ENCODE measurements at places on chromosomes 2 and 18.
A peak's percentile ranks its signal among the peaks of the same experiment; 100 is the strongest.

DNA sequence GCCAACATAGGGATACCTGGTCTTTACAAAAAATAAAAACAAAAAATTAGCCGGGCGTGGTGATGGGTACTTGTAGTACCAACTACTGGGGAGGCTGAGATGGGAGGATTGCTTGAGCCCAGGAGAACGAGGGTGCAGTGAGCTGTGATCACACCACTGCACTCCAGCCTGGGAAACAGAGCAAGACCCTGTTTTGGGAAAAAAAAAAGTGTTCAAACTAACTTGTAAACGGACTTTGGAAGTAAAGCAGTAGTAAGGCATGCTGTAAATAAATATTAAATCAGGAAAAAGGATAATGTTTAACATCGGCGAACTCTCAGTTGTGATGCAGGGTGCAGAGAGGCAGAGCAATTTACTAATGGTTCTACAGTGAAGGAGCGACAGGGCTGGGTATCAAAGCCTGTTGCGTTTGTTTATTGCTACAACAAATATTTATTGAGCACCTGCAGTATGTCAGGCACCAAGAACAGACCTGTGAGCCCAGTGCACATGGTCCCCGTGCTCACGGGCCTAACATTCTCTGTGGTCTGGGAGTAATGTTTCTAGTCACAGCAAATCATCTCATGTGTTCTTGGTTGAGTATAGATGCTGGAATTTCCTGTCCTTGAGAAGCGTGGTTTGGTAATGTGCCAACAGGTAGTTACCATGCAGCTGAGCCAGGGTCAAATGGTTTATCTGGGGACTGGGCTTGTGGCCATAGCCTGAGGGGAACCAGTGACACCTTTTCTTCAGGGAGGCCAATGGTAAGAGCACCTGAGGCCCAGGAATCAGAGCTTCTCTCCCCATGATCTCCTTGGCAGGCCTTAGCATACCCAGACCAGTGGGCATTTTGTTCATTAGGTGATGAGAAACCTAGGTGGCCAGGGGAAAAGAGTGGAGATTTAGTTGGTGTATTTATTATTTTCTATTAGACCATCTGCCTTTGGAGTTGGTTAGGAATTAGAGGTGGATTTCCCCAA, 27.9 kb upstream of the GREB1 start:
- peak; percentile 22 for DNase-seq

- DNase-seq = no peak
These were observed 44.9 kb downstream of the MRPL35 start for GRCh38 chr2:86243950-86244733.

DNA sequence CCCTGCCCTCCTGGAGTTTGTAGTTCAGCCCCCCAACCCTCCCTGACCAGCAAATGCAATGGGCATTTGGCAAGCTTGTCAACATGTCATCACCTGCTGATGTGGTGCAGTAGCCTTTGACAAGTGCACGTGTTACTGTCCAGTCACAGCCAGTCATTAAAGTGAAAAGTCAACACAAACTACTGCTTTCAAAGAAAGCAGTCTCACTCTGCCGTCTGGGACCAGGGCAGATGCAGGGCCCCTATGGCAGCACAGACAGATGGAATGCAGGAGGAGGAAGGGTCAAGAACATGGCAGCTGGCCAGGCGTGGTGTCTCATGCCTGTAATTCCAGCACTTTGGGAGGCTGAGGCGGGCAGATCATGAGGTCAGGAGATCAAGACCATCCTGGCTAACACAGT, 222.4 kb upstream of the OSR1 start:
- DNase-seq = no peak

DNA sequence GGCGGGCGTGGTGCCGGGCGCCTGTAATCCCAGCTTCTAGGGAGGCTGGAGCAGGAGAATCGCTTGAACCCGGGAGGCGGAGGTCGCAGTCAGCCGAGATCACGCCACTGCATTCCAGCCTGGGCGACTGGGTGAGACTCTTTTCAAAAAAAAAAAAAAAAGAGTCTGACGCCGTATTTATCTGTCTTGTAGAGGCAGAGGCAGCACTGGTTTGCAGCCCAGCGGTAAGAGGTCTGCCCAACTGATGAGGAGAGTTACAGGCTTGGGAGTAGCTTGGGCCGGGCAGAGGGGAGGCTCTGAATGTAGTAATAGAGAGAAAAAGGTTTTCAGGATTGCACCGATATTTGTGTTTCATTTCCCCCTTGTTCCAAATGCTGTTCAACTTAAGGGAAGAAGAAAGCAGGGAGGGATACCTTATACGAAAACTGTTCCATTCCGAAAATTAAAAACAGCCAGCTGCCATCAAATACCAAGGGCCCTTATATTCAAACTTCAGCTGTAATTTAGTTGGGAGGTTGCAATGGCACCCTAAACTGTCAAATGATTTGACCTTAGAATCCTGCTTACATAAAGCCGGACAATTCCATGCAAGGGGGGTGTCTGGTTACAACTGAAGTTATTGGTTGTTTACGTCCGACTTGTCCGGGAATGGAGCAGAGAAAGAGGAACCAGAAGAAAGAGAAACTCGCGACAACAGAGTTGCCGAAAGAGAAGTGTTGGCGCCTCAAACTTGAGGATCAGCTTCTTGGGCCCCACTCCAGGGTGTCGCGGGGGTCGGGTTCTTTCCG, 9.2 kb upstream of the SP9 start:
- no peak for DNase-seq

GRCh38 chr2:239533569-239534316, 132.9 kb upstream of the HDAC4 start:
- DNase-seq = no peak

DNA sequence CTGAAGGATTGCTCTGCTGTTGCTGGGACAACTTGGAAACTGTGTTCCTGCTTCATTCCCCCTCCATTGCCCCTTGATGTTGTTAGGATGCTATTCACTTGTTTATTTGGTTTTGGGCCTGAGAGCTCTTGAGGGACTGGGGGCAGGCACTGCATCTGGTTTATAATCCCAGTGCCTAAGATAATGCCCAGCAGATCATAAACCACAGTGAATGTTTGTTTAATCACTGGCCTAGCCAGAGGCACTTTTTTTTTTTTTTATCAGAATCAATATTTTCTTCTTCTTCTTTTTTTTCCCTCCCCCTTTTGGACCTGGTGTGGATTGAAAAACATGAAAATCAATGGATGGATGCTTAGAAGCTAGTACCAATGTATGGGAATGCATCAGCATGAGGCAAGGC, 38.1 kb downstream of the KCNS3 start:
- DNase-seq = no peak

- no peak for DNase-seq
These were observed 743 bp downstream of the XPO1 start for GRCh38 chr2:61537277-61537949.

GRCh38 chr2:85994421-85994777, 105.6 kb upstream of the ST3GAL5 start:
- DNase-seq = no peak

DNA sequence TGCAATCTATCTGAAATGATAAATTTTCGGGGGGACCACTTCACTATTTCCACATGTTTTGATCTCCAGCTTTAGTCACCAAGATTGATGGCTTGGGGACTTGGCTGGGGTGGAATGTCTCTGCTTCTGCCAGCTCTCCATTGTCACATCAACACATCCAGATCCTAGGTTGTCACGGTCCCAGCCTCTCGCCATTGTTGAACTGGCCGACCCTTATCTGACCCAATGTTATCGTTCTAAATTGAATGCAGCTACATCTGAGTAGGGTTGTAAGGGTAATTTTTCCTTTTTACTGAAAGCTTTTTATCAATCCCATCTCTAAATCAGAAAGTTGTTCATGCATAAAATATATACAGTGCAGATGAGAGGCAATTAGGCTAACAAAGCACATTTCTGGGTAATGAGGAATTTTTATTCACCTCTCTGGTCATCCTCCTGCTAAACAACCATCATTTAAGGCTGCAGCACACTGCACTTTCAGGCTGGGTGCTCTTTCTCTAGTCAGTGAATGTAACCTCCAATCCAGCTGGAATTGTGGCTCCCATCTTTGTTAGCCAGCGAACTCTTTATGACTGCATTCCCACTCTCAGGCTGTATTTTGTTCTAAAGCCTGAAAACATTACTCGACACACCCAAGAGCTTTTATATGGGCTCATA, 128.2 kb downstream of the COL4A4 start:
- no peak for DNase-seq

DNA sequence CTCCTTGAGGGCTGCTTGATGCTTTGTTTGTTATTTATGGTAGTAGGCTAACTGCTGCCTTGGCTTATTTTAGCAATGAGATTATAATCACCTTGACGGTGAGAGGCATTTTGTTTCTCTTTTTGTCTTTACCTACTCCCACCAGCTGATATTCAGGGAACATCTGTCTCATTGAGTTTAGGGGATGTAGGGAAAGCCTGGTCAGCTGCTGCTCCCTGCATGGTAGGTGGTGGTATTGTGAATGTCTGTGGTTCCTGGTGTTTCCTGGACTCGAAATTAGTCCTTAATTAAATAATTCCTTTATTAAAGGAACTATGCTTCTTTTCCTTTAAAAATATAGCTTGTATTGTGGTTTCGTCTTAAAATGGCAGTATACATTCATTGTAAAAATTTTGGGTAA, 77.8 kb downstream of the ADAM23 start:
- no peak for DNase-seq

GRCh38 chr2:53234548-53234903, 533.1 kb upstream of the CHAC2 start:
- no peak for DNase-seq

- DNase-seq = no peak
These were observed 24.4 kb upstream of the YPEL5 start for GRCh38 chr2:30122362-30122761.

GRCh38 chr2:72969706-72970105, 52.4 kb downstream of the EMX1 start:
- DNase-seq = no peak

GRCh38 chr2:159131914-159132281, 154.6 kb downstream of the WDSUB1 start:
- DNase-seq = no peak

- no peak for DNase-seq
These were observed 57.6 kb upstream of the FZD7 start for GRCh38 chr2:201975964-201976612.

- DNase-seq = no peak
These were observed 152.9 kb downstream of the ARHGAP28 start for GRCh38 chr18:6882401-6882800.

DNA sequence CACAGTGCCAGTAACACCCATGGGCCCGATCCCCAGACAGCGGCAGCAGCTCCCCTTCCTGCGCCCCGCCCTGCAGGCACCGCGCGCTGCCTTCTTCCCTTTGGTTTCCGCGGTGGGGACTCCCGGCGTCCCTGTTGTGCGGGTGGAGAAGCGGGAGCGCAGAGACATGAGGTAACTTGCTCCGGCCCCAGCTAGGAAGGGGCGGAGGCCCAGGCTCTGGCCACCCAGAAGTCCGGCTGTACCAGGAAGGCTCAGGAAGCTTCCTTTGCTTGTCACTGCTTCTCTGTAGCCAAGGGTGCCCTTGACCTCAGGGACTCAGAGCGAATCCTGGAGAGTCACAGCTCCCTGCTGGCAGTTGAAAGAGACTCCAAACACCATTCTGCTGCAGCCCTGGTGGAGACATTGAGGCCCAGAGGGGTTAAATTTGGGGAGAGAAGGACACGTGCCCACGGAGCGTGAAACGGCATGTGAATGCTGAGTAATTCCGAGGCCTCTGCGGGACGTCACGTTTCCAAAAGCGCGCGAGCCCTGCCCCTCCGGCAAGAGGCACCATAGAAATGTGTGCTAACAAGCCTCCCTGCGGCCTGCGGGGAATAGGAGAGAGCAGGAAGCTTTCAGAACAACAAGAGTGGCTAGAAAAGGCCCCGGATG, 6.7 kb upstream of the ADCY3 start:
- no peak for DNase-seq

- DNase-seq = no peak
These were observed 328.2 kb downstream of the RND3 start for GRCh38 chr2:150159300-150159699.

DNA sequence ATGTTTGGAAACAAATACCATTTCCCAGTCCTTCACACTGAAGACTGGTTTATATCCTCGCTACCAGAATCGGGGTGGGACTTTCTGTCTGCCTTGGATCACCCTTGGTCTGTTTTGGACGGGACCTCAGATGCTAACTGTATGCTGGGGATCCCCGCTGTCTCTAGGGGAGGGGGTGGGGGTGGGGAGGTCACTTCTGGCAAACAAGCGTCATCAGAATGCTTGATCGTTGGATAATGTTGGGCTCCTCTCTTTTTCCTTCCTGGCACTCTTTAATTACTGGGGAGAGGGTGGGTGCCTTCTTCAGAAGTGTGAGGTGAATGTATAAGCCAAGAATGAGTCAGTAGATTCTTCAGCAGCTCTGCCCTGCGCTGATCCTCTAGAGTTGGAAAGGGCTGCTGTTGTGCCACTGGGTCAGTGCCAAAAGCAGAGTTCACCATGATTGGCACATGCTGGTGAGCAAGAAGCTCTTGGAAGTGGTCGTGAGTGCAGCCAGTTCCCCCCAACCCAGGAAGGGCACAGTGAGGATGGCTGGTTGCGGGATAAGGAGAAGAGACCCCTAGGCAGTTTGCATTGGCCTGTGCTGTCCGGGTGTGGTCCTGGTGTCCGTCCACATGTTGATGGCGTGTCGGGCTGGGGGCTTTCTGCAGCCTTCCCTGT, 32.2 kb downstream of the DGKD start:
- DNase-seq = no peak

DNA sequence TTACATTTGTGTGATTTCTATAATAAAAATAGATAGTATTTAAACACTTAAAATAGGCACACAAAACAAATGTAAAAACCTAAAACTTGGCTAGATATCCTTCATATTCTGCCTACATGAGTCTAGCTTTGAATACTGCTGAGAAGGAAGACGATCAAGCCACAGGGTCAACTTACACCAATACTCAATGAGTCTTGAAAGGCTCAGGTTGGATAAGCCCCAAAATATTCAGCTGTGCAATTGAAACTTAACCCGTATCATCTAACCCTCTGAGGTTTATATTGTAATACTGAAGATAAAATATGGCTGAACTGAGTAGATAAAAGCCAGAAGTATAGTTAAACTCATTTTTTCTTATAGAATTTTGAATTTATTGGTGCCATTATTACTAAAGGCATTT, 313.0 kb upstream of the NRXN1 start:
- no peak for DNase-seq

GRCh38 chr2:100857915-100858314, 38.0 kb downstream of the NPAS2 start:
- no peak for DNase-seq

GRCh38 chr2:20486571-20486970, 39.7 kb downstream of the RHOB start:
- DNase-seq = no peak

GRCh38 chr18:29074147-29074546, 897.2 kb upstream of the CDH2 start:
- DNase-seq = no peak

Data from SW 1271 (cell line).